ENCODE measurements at places on chromosomes 6 and 20. TPM values are rescaled to one million over a fixed set of nuclear protein-coding genes. Genes with fewer than 3 reads are reported as not detected.

DNA sequence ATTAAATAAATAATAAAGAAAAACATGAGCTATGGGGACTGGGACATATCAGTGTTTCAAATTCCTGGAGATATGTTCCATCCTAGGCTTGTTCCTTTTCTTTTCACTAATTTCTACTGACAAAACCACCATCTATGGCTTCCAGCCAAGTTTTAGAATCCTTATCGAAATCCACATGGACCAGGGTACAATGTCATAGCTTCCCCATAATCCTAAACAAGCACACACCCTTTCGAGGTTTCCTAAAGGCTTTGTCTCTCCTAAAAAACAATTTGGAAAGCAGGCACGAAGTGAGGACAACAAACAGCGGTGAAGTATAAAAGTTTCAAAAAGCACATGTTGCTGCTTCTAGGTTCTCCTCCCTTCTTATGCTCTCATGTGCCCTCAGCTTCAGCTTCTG is 13.3 kb upstream of the DST start:
- H3K4me1 ChIP-seq: peaks cover 51% of the 10 kb centered on the region
- DNase-seq: no peak
- H3K36me3 ChIP-seq: no peaks in the 10 kb centered on the region

CRISP1 gene
- total RNA-seq: not detected

DNA sequence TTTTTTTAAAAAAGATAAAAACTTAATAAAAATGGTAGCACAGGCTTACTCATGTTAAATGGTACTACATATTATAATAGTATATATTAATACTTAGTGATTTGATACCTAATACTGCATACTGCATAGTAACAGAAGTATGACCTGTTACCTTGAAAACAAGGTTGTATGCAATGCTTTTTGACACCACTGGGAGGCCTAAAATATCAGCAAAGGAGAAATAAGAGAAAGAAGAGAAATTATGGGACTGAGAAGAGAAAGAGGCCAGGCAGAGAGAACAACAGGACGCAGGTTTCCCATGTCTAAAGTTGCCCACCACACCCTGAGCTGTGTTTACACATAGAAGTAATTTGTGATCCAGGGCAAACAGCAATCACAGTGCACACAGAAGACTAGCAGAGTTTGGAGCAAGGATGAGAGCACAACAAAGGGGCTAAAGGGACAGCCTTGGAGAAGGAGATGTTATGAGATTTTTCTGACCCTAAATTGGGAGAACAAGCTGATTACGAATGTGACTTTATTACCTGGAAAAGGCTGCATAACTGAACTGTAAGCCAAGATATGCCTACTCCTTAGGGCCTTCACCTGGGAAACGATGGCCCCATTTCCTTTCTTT is 73.2 kb downstream of the ROS1 start:
- H3K4me3 ChIP-seq: no peak overlapping the region
- H3K27me3 ChIP-seq: no peaks in the 10 kb centered on the region
- no peaks in the 10 kb centered on the region for H3K4me1 ChIP-seq

- no peak overlapping the region for H3K27ac ChIP-seq
- H3K4me1 ChIP-seq: peaks cover 65% of the 10 kb centered on the region
- no peaks in the 10 kb centered on the region for H3K36me3 ChIP-seq
- no peak for DNase-seq
Measured at GRCh38 chr20:21510414-21511384, 3.2 kb downstream of the NKX2-2 start.
